ENCODE measurements at places on chromosomes 1 and 21.

DNA sequence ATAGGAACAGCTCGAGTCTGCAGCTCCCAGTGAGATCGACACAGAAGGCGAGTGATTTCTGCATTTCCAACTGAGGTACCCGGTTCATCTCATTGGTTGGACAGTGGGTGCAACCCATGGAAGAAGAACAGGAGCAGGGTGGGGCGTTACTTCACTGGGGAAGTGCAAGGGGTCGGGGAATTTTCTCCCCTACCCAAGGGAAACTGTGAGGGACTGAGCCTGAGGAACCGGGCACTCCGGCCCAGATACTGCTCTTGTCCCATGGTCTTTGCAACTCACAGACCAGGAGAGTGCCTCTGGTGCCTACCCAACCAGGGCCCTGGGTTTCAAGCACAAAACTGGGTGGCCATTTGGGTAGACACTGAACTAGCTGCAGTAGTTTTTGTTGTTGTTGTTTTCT is 307.1 kb downstream of the AMY1C start:
- DNase-seq, result no peak

- DNase-seq, result no peak
Observed at GRCh38 chr1:15201849-15202551, 45.0 kb upstream of the FHAD1 start.

- DNase-seq, result no peak
Observed at GRCh38 chr1:213050745-213051126, 305 bp upstream of the RPS6KC1 start.

GRCh38 chr1:231020139-231020601 is 19.9 kb downstream of the FAM89A start:
- no peak for DNase-seq

- no peak for DNase-seq
Observed at GRCh38 chr21:45154511-45155508, 80.4 kb downstream of the ADARB1 start.

- no peak for DNase-seq
Observed at GRCh38 chr1:51642739-51643142, 25.8 kb downstream of the OSBPL9 start.

- no peak for DNase-seq
Observed at GRCh38 chr1:200279810-200280411, 129.9 kb downstream of the ZNF281 start.

- no peak for DNase-seq
Observed at GRCh38 chr1:16173447-16174260, 17.8 kb upstream of the EPHA2 start.

DNA sequence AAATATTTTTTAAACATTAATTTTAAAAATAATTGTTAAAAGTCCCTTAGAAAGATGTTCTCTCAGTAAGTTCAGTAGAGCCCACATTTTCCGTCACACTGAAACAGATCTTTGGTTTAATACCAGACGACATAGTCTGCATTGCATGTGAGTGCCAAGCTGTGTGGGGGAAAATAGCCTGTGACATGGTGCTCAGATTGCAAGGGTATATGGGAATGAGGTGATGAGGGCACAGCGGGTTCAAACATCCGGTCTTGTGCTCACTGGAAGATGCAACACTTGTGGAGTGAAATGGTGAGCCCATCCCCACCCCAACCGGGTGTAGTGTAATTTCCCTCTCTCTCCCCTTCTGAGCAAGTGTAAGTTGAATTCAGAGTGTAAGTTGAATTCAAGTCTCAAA is 114.3 kb downstream of the PEX14 start:
- no peak for DNase-seq

GRCh38 chr21:38925923-38926322 is 120.2 kb downstream of the ETS2 start:
- DNase-seq, result no peak
